ENCODE measurements at places on chromosomes 13 and 19.

DNA sequence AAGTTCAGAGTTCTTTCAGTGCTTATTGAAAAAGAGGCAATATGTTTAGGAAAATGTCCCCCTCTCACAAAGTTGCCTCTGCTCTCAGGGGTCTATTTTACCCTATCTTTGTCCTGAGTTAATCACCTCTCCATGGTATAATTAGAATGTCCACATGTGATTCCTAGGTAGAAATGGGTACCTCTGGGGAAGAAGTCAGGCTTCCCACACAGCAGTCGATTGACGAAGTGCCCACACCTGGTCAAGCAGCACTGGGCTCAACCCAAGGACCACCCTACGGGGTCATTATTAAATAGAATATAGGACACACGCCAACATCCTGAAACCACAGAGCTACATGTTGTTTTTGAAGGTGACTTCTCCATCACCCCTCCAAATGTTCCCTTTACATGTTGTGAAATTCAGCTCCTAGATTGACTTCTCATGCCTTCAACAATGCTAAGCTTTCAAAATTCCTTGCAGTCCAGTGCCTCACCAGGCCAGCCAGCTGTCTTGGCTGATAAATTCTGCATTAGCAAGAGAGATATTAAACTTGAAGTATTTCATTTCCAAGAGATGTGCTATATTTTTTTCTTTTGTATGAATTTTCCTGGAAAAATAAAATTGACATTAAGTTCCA is 43.6 kb upstream of the FAM124A start:
- no peak for DNase-seq

- no peak for DNase-seq
Observed at GRCh38 chr13:52599848-52600603, 42.2 kb upstream of the HNRNPA1L2 start.

DNA sequence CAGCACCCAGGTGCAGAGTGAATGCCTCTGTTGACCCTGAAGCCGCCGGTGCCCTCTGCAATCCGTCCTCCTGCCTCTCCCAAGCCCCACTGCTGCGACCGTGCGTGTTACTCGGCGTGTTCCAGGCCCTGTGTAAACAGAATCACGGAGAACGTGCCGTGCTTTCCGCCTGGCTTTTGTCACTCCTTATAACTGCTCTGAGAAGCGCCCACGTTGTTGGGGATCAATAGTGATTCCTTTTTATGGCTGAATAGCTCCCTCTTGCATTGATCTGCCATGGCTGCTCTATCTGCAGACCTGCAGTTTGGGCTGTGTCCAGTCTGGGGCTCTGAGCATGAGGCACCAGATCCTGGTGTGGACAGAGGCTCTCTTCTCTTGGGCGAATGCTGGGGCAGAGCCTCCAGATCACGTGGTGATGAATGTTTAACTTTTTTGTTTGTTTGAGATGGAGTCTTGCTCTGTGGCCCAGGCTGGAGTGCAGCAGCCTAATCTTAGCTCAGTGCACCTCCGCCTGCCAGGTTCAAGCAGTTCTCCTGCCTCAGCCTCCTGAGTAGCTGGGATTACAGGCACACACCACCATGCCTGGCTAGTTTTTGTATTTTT is 15.8 kb downstream of the ADPRHL1 start:
- no peak for DNase-seq

DNA sequence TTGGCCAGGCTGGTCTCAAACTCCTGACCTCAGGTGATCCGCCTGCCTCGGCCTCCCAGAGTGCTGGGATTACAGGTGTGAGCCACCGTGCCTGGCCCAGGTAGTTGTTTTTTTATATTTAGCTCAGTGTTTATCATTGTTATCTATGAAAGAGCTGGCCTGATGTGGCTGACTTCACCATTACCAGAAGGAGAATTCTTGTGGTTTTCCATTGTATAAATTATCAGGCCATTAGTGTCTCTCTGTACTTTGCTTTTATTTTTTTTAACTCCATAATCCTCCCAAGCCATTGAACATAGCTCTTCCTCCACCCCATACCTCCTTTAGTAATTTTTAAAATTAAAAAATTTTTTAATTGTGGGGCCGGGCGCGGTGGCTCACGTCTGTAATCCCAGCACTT is 24.2 kb downstream of the CERS4 start:
- no peak for DNase-seq

- no peak for DNase-seq
Observed at GRCh38 chr13:74562381-74562780, 428.2 kb upstream of the KLF12 start.

DNA sequence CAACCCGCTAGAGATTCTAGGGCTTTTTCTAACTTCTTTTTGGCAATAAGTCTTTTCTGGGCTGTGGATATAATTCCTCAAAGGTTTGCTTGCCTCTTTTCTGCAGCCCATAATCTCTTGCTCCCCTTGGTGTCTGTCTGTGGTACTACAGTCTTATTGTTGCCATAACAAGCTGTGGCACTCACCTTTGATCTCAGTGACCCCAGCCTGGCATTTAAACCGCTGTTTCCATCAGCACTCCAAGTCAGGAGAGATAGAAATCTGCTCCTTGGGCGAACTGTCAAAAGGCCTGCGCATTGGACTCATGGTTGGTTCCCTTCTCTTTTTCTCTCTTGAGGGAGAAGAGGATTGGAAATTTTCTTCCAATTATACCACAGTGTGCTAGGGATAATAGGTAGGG is 14.5 kb upstream of the MPHOSPH8 start:
- no peak for DNase-seq
